ENCODE measurements at places on chromosomes 16 and 17. TPM values are rescaled to one million over a fixed set of nuclear protein-coding genes. Genes with fewer than 3 reads are reported as not detected.

Gene GHDC
- 22.6 TPM for total RNA-seq

Gene NOS2
- 0.16 TPM for total RNA-seq

Gene HAS3
- total RNA-seq: 51.4 TPM

Gene MAF
- 0.13 TPM for total RNA-seq

Gene NPIPB2
- 3.2 TPM for total RNA-seq

Gene ADAM11
- total RNA-seq: 2.4 TPM

Gene KRT33B
- total RNA-seq: 0.06 TPM

Gene SPATA32
- total RNA-seq: 0.13 TPM

Gene TERB1
- total RNA-seq: not detected

Gene KRT40
- total RNA-seq: not detected

Gene LDHD
- 1.1 TPM for total RNA-seq

Gene LRRC36
- not detected for total RNA-seq

Gene WNK4
- total RNA-seq: 1.7 TPM

Gene GAS7
- total RNA-seq: 0.35 TPM

Gene ARL4D
- 20.0 TPM for total RNA-seq

Gene TMIGD1
- total RNA-seq: not detected

Gene TP53TG3
- total RNA-seq: 0.45 TPM

Gene TPSG1
- total RNA-seq: not detected

Gene KRTAP9-8
- total RNA-seq: not detected

Gene ZNF207
- 242 TPM for total RNA-seq

Gene TEDC2
- total RNA-seq: 23.5 TPM

Gene LGALS9C
- not detected for total RNA-seq

Gene TAX1BP3
- 308 TPM for total RNA-seq

Gene EDC4
- total RNA-seq: 50.7 TPM

Gene KRTAP4-5
- total RNA-seq: not detected

Gene RGS11
- 2.7 TPM for total RNA-seq

Gene CA5A
- total RNA-seq: not detected

Gene SLC22A31
- 1.1 TPM for total RNA-seq

Gene PGP
- total RNA-seq: 16.8 TPM

Gene CCL11
- not detected for total RNA-seq

Gene TNFSF13
- total RNA-seq: 0.72 TPM

Gene HS3ST3B1
- total RNA-seq: 0.49 TPM

Gene KRTAP16-1
- total RNA-seq: not detected

Gene ABCA9
- total RNA-seq: not detected

Gene SEPTIN1
- total RNA-seq: 1.9 TPM

Gene HBA1
- total RNA-seq: 0.80 TPM

Gene CDC6
- 58.6 TPM for total RNA-seq

Gene TBC1D3D
- not detected for total RNA-seq

Gene KLHDC4
- total RNA-seq: 41.3 TPM

Gene PNMT
- not detected for total RNA-seq

Gene SMPD3
- 0.10 TPM for total RNA-seq

Gene KIF18B
- 40.2 TPM for total RNA-seq

Gene SSTR5
- total RNA-seq: 0.25 TPM

Gene KRT13
- 0.48 TPM for total RNA-seq

Gene CDH11
- 1.4 TPM for total RNA-seq

Gene ODAD4
- 1.4 TPM for total RNA-seq

Gene CLEC18A
- total RNA-seq: 0.07 TPM

Gene ABCA5
- 1.1 TPM for total RNA-seq

All from A549 treated with RU486 at 1 μM for 4 hours (cell line).